ENCODE measurements at places on chromosomes 13 and 19.
A peak's percentile ranks its signal among the peaks of the same experiment; 100 is the strongest.

DNA sequence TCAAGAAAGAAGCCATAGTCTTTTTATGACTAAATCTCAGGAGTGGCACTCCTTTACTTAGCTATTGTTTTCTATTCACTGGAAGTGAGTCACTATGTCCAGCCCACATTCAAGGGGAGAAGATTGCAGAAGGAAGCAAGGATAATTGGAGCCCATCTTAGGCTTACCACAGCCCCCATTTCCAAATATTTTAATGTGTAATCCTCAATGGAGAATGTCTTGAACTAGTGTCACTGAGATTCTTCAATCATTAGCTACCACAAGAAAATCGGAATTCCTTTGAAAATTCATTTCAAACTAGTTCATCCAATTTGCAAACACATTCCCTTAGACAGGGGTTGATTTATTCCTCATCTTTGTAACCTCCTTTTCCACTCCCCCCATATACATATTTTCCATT is 84.7 kb downstream of the DLEU7 start:
- DNase-seq: no peak

DNA sequence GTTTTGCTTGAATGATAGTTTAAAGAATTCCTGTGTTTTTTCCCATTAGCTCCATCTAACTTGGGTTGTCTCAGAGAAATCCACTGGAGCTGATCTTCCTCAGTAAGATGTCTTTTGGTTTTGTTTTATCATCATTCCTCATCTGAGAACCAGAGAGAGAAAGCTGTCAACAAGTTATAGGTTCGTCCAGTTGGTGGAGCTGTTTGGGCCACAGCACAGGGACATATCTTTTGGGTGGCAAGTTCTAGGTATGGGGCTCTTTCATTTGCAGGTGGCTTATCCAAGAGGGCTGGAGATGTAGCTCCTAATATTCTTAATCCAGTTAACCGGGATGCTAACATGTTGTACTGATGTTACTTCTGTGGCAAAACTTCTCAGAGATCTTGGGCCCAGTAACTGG is 174.2 kb downstream of the KCNRG start:
- no peak for DNase-seq

DNA sequence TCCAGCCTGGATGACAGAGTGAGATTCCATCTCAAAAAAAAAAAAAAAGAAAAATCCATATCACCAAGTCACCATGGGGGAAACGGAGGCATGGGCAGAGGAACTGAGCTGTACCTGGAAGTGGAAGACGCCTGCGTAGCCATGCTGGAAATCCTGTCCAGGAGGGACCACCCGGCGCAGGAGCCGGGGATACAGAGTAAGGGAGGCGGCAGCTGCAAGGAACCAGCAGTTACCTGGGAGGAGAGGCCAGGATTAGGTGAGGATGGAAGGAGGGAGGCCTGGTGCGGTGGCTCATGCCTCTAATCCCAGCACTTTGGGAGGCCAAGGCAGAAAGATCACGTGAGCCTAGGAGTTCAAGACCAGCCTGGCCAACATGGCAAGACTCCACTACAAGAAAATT is 2.0 kb downstream of the CAPN12 start:
- no peak for DNase-seq

DNA sequence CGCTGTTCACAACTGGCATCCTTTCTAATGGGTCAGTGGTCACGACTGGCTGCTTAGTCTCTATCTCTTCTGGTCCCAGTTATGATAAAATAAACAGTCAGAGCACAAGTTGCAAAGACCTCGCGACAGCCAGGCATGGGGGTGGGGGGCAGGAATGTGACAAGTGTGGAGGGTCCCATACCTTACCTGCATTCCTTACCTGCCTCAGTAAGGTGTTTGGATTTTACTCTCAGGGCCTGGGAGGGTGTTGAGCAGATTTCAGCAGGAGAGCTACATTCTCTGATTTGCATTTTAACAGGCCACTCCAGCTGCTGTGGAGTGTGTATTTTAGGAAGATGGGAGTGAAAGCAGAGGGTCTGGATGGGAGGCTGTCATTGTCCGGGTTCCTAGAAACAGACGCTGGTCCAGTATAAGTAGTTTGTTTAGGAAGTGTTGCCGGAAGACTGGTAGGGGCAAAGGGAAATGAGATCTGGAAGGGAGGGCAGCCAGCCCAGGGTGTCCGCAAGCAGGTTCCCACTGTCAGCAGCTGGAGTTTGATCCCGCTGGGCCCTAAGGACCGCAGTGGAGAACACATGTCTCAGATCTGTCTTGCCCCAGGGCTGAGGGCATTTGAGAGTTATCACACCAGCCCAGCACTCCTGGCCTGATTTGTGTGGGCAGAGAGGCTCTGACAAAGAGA is 920.0 kb downstream of the UQCRFS1 start:
- DNase-seq: no peak

DNA sequence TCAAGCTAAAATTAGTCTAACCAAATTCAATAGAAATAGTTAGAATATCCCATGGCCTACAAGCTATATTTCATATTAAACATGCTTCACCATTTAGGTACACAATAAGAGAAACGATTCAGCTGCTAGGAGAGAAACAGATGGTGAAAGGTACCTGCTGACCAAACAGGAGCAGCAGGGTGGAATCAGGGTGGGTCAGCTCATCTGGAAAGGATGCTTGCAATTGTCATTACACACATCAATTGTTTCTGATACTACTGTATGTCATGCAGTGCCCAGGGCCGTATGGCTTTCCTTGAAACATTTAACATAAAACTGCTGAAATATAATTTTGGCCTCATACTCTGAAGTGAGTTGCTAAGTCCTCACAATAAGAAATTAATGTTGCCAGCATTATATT is 776.0 kb downstream of the DACH1 start:
- DNase-seq: no peak

DNA sequence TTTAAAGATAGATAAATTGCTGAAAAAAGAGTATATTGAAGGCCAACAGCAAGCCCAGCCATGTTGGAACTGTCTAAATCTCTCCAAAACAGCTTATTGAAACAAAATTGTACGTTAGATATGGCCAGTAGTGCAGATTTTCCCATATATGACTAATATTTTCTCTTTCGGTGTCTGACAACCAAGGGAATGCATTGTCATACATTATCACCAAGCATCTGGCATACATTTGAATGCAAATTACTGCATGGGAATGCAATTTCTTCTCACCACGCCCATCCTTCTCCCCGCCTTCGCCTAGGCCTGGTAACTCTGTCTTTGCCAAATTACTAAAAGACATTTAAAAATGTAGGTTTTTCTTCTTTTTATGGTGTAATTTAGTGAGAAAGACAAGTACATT is 32.5 kb upstream of the IRS2 start:
- no peak for DNase-seq

GRCh38 chr13:43299374-43299773 is 276.0 kb downstream of the DNAJC15 start:
- DNase-seq: no peak

- no peak for DNase-seq
Observed at GRCh38 chr19:14139944-14140343, 3.6 kb upstream of the ASF1B start.

DNA sequence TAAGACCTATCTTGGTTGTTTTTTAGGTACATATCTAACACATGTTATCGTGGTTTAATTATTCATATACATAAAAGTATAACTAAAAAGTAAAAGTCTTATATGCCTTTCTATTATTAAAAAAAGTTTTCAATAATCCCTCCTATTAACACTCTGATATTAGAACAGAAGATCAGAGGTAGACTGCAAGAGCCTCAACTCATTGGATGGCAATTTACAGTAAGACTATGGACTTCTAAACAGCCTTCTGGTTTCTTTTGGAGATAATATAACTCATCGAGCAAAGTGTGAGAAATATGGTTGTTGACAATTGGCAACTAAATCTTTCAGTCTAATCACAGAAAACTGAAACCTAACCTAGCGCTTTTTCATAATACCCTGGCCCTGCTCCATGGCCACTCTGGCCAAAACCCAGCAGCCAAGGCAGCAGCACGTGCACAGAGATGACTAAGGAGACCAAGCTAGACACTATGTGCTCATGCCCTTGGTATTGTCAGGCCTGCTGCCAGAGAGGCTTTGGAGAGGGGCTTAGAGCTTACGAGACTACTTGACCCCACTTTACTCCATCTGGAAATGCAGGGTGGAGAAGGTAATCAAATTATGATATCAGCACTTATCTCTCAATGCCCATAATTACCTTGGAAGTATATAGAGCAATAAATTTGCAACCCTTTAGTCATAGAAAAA is 40.6 kb upstream of the EEF1AKMT1 start:
- no peak for DNase-seq

DNA sequence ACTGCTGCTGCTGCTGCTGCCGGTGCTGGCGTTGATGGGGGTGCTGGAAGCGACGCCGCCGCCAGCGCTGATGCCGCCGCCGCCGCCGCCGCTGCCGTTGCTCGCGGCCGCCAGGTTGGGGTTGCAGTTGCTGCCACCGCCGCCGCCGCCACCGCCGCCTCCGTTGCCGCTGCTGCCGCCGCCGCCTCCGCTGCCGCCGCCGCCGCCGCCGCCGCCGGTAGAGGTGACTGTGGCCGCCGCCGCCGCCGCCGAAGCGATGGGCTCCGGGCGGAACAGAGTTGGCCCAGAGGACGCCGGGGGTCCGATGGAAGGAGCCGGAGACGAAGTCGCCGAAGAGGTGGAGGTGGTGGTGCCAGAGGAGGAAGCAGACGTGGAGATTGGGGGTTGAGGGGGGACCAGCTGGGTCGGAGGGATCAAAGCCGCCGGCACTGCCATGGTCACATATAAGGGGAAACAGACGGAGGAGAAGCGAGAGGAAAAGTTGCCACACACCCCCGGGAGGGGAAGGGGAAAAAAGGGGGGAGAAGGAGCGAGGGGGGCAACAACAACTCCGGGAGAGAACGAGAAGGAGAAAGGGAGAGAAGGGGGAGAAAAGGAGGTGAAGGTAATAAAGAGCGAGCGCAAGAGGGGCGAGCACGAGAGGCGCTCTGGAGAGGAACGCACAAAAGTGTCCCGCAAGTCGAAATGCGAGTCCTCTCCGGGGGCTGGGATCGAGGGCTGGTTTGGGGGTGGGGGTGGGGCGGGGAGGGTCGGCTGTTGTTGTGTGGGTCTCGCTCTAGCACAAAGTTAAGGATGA is 471 bp downstream of the DACH1 start:
- peak; percentile 15 for DNase-seq

DNA sequence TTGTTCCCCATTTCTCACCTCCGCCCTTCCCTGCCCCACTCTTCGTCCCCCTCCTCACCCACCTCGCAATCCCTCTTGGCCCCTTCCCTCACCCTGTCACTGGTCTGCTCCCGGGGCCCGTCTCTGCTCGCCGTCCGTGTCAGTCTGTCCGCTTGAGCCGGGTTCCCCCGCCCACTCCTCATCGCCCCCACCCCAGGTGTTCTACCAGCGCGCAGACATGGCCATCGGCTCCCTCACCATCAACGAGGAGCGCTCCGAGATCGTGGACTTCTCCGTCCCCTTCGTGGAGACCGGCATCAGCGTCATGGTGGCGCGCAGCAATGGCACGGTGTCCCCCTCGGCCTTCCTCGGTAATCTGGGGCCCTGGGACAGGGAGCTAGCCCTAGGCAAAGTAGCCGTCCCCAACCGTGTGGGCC is 22.3 kb downstream of the GRIN2D start:
- no peak for DNase-seq

DNA sequence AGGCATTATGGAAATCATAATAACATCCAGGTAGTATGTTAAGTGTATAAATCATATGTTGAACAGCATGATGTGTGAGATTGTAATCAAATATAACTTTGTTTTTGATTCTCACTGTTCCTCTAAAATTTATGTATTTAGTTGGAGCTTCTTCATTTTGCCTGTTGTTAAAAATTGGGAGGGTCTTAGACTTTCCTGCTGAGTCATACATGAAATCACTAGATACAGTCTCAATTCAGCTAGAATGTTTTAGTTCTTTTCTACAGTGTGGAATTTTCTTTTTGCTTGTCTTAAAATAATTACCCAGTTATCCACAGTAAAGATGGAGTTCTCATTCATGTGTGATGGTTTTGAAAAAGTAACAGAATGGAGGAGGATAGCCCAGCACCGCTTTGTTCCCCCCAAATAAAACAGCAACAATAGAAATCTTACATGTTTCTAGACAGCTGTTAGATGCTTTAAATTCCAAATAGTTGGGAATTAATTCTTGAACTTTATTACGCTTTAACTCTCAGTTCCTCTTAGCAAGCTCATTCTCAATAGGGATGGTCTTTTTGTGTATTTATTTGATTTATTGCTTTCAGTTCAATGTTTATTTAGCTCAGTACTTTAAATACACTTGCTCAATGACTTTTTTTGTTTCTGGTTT is 109.5 kb downstream of the PDS5B start:
- no peak for DNase-seq

- DNase-seq: no peak
Observed at GRCh38 chr13:65623148-65623547, 1607.0 kb downstream of the PCDH9 start.

- DNase-seq: no peak
Observed at GRCh38 chr19:48340995-48341394, 15.6 kb downstream of the EMP3 start.

DNA sequence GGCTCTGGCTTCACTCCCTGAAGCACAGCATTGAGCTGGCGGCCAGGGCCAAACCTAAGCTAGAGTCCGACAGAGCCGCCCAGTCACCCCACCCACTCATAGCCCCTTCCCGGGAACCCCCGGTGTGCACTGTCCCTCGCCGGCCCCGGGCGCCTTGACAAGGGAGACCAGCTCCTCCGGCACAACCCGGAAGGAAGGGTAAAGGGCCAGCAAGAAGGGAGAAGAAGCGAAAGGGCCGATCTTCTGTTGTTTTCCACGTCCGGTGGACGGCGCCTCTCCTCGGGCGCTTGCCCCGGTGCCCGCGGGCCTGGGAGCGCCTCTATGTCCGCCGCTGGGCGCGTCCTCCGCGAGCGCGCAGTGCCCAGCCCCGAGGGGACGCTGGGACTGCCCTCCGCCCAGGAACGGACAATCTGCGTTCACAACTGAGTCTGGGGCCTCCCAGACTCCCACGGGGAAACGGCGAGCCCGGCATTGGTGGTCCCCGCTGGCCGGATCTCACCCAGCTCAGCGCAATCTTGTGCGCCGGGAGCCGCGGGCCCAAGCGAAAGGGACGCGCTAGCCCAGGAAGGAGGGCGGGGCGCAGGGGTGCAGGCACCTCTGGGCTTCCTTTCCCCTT is 172.5 kb upstream of the MIR17HG start:
- DNase-seq: no peak

- DNase-seq: no peak
Observed at GRCh38 chr13:30143666-30144400, 163.5 kb downstream of the KATNAL1 start.

DNA sequence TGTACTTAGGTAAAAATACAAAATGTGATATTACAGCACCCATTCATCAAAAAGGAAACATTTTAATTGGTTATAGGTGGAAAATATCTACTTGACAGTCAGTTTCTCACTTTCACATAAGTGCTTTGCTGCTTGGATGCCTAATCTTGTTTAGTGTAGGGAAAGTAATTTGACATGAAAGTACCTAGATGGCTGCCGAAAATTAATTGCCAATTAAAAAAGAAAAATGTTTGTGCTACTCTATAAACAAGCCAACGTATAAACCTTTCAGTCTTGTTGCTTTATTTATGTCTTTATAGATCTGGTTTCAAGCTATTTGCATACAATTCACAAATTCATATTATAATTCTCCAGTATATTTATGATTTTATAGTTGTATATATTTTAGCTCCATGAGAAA is 729.9 kb downstream of the DACH1 start:
- DNase-seq: no peak
